ENCODE measurements at places on chromosomes 1 and 21.

GRCh38 chr21:31860851-31861250 is 12.0 kb upstream of the HUNK start:
- no peak for DNase-seq

DNA sequence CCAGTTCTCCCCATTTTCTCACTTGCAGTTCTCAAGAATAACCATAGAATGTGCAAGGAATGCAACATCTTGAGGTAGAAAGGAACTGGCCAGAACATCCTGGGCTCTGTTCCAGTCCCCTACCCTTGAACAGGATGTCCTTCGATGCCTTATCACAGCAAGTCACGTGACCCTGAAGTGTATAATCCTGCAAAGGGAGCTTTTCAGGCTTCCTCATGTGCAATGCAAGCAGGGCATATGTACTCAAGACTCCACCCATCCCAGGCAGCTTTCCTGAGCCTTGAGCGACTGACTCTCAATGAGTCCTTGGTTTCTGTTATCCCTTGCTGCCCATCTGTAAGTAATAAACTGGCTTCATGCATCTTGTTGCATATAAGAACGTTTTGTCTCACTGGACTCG is 311.0 kb downstream of the MRPL39 start:
- no peak for DNase-seq

DNA sequence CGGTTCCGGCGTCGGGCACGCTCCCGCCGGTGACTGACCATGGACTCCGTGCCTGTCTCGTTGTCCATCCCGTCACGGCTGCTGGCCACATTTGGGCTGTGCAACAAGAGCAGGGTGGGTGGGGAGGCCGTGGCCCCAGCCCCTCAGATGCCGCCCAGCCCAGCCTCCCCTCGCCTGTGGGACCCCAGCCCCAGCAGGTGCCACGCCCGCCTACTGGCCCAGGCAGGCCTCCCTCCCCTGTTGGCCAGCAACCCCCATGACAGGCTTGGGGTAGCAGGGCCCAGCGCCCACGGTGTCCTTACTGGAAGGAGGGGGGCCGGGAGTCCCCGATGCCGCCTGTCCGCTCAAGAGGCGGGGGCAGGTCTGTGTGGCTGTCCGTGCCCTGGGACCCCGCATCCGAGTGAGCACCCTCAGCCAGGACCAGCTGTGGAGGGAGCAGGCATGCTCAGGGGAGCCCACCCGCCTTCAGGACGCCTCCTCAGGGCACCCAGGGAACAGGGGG is 7.1 kb downstream of the DVL1 start:
- DNase-seq, result no peak

GRCh38 chr1:51280321-51280978 is 44.4 kb downstream of the RNF11 start:
- no peak for DNase-seq

DNA sequence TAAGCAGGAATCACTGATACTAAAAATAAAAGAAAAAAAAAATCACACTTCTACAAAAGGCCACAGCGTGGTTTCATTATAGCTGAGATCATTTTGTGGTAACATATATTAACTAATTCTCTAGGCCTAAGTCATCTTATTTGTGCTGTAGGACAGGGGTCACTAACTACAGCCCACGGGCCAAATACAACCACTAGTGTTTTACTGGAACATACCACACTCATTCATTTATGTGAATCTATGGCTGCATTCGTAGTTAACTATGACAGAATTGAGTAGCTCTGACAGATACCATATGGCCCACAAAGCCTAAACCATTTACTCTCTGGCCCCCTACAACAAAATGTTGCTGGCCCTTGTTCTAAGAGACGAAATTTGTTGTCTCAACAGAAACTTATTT is 224.4 kb downstream of the VAV3 start:
- DNase-seq, result no peak

DNA sequence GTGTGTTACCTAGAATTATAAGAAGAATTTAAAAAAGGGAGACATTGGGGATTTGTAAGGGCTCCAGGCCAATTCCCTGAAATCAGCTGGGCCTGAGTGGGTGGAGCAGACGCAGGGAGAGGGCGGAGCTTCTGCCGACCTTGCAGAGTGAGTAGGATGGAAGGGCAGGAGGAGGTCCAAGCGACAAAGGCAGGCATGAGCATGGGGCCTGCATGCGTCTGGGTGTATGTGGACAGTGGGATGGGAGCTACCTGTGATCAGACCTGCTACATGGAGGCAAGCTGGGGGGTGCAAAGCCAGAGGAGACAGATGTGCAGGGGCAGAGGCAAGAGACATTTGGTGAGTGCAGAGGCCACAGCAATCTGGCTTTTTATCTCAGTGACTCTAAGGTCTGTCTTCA is 105.3 kb upstream of the OLIG2 start:
- DNase-seq, result no peak

- no peak for DNase-seq
These were observed 8.8 kb upstream of the BTG2 start for GRCh38 chr1:203296460-203297073.

DNA sequence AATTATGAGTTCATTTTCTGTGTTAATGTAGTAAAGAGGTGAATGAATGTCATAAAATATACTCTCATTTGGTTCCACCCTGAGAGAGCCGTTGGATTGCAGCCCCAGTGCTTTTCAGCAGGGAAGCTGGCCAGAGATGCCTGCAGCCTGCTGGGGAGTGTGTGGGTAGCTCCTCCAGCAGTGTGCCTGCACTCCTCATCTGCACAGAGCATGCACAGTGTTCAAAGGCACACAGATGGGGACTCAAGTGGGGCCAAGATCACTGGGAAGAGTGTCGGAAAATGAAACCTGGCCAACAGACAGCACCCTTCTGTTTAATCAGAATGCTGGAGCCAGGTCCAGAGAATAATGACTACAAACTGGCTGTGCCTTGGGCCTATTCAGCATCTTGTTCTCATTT is 206.8 kb downstream of the ST6GALNAC3 start:
- no peak for DNase-seq

DNA sequence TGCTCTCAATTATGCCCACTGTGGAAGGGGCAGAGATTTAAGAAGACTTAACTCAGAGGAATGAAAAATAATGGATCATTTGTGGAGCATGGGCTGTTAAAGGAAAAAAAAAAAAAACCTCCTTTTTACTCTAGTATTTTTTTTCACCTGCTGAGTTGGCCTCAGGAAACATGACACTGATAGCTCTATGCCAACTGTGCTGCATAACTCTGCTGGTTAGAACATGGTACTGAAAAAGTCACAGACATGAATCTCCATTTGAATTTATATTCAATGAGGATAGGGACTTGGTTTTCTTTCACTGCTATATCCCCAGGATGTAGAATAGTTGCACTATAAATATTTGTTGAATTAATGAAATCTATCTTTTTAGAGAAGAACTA is 86.1 kb upstream of the KIAA0040 start:
- no peak for DNase-seq

DNA sequence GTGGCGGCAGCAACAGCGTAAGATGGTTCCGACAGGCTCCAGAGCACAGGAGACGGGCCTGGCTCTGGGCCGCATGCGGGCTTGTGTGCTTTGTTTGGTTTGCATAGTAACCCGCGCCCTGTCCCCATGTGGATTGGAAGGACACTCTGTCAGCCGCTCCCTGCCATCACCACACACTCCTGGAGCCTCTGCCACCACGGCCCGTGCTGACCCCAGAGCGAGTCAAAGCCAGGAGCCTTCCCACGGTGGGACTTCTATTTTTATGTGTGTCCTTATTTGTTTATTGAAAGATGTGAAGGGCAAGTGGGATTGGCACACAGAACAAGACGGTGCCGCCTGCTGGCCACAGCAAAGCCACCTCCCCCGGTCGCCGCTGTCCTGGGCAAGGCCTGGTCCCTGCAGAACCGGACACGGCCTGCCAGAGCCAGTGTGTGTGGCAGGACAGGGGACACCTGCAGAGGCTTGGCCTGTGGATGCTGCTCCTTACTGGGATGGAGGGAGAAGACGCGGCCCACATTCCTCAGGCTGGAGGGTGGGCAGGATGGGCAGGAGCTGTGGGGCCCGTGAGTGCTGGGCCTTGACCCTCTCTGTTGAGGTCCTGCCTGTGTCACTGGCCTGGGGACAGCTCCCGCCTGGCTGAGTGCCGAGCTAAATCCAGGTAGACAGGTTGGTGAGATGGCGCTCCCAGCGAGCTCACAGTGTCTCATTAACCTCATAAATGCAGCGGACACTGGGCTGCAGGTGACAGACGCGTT is 64.4 kb downstream of the AGPAT3 start:
- no peak for DNase-seq

- DNase-seq, result no peak
These were observed 3.1 kb downstream of the COL6A1 start for GRCh38 chr21:45984584-45985095.

- DNase-seq, result no peak
These were observed 6.4 kb upstream of the PKP1 start for GRCh38 chr1:201276891-201277290.

GRCh38 chr1:211726467-211726995 is 51.1 kb upstream of the NEK2 start:
- DNase-seq, result no peak

DNA sequence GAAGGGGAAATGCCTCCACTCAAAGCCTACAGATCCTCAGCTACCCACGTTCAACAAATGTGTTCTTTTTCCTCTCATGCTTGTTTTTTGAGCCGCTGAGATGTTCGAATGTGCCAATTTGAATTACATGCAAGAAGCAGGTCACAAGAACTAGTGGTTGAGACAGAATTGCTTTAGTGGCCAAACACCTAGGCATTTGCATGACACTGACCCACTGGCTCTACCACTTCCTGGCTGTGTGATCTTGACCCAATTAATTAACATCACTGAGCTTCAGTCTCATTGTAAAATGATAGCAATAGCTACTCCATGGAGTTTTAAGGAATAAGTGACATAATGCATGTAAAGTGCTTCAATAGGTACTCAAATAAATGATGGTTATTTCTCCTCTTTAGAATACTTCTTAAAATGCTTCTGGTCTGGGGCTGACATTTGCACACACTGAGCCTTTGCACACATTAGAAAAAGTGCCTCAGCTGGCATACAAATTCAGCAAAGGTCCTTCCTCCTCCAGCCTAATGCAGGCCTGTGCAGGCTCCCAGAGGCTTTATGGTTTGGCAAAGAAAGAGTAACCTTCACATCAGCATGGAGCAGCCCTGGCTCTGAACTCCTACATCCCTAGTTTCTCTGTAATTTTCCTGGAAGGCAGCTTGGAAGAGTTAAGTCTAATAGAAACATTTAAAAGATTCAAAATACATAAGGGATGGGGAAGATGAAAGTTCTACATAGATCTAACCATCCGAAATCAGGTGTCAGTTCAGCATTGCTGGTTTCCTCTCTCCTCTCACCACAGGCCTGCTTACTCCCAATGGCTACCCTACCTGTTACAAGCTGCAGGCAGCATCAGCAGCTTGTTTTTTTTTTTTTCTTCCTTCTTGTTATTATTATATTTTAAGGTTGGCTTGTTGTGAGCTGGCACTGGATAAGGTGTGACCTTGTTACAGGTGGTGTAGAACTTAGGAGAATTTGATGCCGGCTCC is 107.4 kb downstream of the TBX19 start:
- no peak for DNase-seq

DNA sequence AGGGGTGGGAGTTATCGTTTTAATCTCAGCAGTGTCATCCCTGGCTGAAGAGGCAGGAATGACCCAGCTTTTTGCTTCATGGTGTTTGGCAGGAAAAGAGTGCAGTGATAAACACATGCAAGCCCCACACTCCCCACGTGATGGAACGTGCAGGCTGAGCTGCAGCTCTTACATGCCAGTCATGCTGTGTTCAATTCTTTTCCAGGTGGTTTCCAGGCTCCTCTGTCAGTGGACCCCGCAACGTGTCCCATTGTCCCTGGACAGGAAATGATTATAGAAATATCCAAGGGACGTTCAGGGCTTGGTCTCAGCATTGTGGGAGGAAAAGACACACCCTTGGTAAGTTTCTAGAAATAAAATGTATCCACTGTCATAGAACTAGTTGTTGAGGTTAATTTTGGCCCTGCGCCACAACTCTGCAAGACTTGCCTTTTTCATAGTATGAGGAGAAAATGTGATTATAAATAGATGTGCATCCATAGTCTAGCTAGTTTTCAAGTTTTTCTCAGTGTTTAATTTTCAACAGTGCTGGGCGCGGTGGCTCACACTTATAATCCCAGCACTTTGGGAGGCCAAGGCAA is 110.2 kb upstream of the L1TD1 start:
- DNase-seq, result no peak

GRCh38 chr1:203028784-203029553 is 2.7 kb downstream of the PPFIA4 start:
- DNase-seq, result no peak

DNA sequence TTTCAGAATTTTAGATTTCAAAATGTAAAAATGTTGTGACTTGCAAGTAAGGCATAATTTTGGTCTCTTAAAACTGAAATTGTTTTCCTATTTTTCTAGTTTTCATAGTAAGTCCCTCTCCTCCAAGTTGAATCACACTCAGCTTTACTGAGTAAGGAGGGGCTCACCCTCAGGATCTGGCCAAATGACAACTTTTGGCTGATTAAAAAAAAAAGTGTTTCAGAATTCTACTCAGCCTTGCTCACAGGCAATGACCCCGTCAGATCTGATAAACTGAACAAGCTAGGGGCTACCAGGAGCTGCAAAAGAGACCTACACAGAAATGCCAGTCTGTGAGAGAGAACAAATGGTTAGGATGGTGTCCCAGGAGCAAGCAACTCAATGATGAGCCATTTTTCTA is 159.8 kb downstream of the PBX1 start:
- DNase-seq, result no peak

DNA sequence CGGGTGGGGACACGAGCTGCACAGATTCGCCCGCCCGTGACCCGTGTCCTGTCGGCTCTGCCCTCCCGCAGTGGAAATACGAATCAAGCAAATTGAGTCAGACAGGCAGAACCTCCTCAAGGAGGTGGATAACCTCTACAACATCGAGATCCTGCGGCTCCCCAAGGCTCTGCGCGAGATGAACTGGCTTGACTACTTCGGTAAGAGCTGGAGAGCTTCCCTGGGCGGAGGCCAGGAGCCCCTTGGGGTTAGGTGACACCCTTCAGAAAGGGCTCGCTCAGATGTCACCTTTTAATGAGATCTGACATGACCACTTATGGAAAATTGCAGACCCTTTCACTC is 489 bp downstream of the CDCA8 start:
- no peak for DNase-seq

GRCh38 chr1:234938135-234938534 is 190.5 kb downstream of the TOMM20 start:
- no peak for DNase-seq

GRCh38 chr1:202124142-202124541 is 1.4 kb downstream of the GPR37L1 start:
- DNase-seq, result no peak
